ENCODE measurements at places on chromosomes 16 and 17. TPM values are rescaled to one million over a fixed set of nuclear protein-coding genes. Genes with fewer than 3 reads are reported as not detected.

DNA sequence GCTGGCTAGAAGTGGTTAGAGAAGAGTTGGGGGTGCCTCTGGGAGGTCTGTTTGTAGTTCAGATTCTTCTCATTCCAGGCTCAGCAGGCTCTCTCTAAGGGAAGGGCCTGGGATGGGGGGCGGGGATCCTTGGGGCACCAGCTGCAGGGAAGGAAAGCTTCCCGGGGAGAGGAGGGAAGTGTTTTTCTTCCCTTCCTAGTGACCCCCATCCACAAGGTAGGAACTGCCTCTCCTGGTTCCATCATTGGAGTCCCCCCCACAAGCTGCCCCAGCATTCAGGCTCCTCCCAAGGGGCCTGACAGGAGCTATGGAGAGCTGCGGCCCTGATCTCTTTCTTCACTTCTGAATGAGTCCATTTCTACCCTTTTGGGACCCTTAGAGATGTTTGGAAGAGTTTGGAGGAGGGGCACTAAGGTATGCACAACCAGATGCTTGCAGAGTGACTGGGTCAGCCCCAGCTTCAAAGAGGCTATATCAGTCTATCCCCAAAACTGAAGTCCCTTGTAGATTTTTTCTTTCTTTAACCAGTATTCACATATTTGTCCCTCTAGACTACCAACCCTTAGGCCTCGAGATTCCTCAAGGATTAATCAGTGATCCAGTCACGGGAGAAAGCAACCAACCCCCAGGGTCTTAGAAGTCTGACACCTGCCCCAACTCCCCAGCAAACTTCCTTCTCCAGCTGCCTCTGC lies 13.9 kb upstream of the FZD2 start:
- peak; percentile 82 for DNase-seq

- DNase-seq, result no peak
Measured at GRCh38 chr16:20744922-20745440, 3.4 kb upstream of the THUMPD1 start.

DNA sequence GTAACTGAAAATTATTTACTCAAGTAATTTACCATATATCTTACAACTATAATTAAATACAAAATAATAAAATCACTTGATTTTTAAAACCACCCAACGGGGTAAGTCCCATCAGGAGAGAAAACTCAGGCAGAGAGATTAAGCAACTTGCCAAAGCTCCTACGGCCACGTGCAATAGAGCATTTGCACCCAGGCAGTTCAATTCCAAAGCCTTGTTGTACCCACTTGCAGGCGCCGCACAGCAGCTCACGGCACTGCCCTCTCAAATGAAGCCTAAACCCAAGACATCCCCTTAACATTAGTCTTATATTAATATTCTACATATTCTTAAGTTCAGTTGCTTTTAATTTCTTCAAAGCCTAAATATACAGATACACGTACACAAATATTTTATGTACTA lies 75.7 kb downstream of the SPAG9 start:
- no peak for DNase-seq

GRCh38 chr16:88767546-88768070 lies 17.4 kb downstream of the PIEZO1 start:
- DNase-seq, result no peak

DNA sequence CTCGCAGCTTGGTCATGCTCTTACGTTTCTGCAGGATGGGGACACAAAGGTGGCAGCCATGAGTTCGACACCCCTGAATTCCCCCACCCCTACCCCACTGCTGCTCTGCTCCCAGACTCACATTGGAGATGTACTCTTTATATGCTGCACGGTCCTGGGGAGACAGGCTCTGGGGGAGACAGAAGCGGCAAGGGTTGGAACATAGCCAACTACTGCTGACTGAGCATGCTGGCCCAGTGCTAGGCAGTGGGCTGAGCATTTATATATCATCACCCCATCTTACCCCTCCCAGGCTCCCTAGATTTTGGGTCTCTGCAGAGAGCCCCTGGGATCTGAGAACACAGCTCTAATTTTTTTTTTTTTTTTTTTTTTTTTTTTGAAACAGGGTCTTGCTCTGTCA lies 8.1 kb upstream of the ATXN7L3 start:
- no peak for DNase-seq

DNA sequence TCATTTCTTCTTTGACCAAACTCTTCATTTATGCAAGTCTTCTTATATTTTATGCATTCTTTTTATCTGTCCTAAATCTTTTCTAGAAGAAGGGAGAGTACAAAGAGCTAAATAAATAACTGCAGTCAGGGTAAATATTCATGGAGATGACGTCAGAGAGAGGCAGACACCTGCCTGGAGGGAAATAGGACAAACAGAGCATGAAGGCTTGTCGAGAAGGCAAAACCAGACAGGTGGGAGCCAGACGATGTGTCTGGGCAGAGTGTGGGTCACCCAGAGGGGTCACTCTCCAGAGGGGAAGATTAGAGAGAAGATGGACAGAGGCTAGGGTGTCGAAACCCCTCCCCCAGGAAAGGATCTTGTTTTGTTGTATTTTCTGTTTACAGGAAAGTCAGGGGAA lies 78.3 kb upstream of the RPL38 start:
- no peak for DNase-seq

DNA sequence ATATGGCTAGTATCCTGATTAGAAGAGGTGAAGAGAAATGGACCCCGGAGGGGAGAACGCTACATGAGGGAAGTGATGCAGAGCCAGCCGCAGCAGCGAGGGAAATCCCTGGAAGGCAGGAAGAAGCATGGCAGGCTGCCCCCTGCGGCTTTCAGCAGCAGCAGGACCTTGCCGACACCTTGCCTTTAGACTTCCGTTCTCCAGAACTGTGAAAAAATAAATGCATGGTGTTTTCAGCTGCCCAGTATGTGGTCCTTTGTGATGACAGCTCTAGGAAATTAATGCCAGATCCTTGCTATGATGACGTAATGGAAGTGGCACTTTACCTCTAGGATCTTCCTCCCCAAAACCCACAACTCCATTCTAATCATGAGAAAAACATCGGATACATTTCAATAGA lies 9.7 kb upstream of the ZFP1 start:
- no peak for DNase-seq

- no peak for DNase-seq
Measured at GRCh38 chr16:31913668-31914067, 40.1 kb downstream of the ZNF267 start.

- DNase-seq, result peak; percentile 64
Measured at GRCh38 chr17:30472238-30472890, 4.8 kb upstream of the GOSR1 start.

GRCh38 chr16:73354434-73354833 lies 306.5 kb upstream of the ZFHX3 start:
- DNase-seq, result no peak

DNA sequence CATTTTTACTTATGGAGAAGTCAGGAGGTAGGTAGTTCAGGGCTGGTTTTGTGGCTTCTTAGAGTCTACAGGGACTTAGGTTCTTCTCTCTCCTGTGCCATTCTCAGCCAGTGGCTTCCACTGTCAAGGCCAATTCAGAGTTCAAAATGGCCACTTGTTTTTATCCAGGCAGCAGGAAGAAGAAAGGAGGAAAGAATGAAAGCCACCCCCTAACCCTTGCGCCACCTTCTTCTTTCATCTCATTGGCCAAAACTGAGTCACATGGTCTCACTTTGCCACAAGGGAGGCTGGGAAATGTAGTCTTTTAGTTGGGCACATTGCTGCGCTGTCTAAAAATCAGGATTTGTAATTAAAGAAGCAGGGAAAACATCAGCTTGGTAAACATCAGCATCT lies 60.8 kb upstream of the MED9 start:
- DNase-seq, result peak; percentile 43

DNA sequence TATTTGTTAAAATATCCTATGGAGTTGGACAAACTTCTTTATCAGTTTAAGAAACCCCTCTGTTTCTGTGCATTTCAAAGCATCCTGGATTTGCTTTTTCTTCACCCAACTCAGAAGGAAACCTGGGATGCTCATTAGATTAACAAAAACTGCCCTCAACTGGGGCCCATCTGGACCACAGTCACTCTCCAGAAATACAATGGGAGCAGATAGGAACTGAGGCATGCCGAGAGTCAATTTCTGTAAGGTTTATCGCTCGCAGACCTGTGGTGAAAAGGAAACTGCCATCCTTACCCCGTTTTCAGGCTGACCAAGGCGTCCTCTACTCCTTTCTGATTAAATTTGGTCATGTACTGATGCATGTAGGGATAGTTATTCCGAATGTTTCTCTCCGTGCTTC lies 360.3 kb downstream of the GRIN2A start:
- no peak for DNase-seq

GRCh38 chr17:80441133-80441578 lies 26.2 kb downstream of the ENDOV start:
- no peak for DNase-seq

- DNase-seq, result no peak
Measured at GRCh38 chr17:10369239-10369638, 3.6 kb downstream of the MYH13 start.

DNA sequence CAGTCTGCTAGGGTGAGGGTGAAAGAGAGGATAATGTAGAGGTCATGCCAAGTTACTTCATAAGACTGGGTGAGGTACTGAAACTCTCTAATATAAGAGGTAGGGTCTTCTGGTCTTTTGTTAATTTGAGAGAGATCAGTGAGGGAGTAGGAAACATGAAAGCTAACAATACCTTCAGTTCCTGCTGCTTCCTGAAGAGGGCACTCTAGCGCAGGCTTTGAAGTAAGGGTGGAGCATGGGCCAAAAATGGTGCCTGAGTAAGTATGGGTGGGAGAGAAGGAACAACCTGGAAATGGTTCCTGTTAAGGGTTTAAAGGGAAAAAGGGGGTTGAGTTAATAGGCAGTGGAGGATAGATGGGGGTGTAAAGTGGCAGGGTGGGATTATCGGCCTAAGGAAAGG lies 2449.5 kb downstream of the TP53TG3F start:
- DNase-seq, result no peak

Gene RUNDC1
- 10.5 TPM for total RNA-seq

Gene TBC1D16
- total RNA-seq, result 19.3 TPM

Gene LPCAT2
- 32.5 TPM for total RNA-seq

Gene MT4
- total RNA-seq, result not detected

Gene SULT1A1
- 1.6 TPM for total RNA-seq

Gene PHF23
- total RNA-seq, result 49.1 TPM

Gene HYDIN
- total RNA-seq, result 0.27 TPM

Gene ITPRIPL2
- 18.1 TPM for total RNA-seq

Gene SEZ6L2
- 2.6 TPM for total RNA-seq

Measured in foreskin keratinocyte (primary cell).